Tibial nerve (tissue), 4 donors: ENCODE measurements at places on chromosomes 3 and 15. TPM values are rescaled to one million over a fixed set of nuclear protein-coding genes. Genes with fewer than 3 reads are reported as not detected.

DNA sequence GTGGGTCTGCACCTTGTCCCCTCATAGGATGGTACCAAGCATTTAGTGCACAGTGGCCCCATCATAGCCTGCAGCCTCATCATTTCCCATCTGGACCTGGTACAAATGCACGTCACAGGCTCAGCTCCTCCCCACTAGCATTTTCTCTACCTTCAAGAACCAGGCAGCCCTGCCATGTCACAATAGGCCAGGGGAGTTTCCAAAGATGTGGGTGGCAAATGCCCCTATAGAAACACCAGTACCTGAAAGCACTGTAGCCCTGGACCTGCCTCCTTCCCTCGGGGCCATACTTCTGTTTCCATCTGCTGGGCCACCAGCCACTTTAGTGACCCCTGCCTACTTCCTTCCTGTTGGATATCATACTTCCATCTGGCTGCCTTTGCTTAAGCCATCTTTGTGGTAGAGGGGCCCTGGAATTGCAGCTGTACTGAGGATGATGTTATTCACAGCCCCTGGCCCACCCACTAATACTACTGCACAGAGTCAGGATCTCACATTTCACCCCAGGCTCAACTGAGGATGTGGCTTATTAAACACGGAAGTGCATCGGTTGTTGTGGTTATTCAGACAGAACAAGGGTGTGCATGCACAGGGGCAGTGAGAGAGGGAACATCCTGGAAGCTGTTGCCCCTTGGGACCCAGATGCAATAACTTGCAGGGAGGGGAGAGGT, 3.8 kb downstream of the TCTA start:
- no peaks in the 10 kb centered on the region for H3K27me3 ChIP-seq
- peak overlapping the region; percentile 36 for H3K27ac ChIP-seq
- no peak overlapping the region for H3K4me3 ChIP-seq
- DNase-seq, result no peak
- H3K36me3 ChIP-seq, result peaks cover 4% of the 10 kb centered on the region

DNA sequence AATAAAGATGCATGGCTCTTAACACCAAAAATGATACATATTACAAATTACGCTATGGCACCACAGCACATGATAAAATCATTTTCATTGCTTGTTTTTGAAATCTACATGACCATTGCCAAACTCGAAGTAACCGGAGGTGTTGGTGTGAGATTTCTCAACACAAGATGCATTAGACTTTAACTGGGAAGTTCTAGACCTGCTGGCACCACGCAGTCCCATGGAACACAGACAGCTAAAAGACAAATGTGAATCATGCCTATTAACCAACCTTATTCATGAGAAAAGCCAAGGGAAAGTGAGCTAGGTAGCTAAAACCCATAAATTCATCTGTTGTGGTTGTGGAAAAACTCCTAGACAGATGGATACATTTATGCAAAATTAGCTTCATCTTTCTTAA, 595.4 kb downstream of the FOXP1 start:
- no peak overlapping the region for H3K27ac ChIP-seq
- H3K27me3 ChIP-seq, result no peaks in the 10 kb centered on the region
- H3K4me1 ChIP-seq, result peaks cover 37% of the 10 kb centered on the region

- no peak overlapping the region for H3K4me3 ChIP-seq
- no peak for DNase-seq
- no peak overlapping the region for H3K27ac ChIP-seq
- no peaks in the 10 kb centered on the region for H3K4me1 ChIP-seq
- H3K27me3 ChIP-seq, result no peaks in the 10 kb centered on the region
Observed at GRCh38 chr3:8737301-8737700, 3.7 kb downstream of the CAV3 start.

GRCh38 chr15:34993412-34993811, 5.3 kb upstream of the ZNF770 start:
- H3K27ac ChIP-seq, result no peak overlapping the region
- no peak overlapping the region for H3K4me3 ChIP-seq
- H3K27me3 ChIP-seq, result no peaks in the 10 kb centered on the region
- H3K36me3 ChIP-seq, result no peaks in the 10 kb centered on the region
- DNase-seq, result no peak

The C3orf49 gene
- total RNA-seq, result not detected

The CTDSPL2 gene
- 52.2 TPM for total RNA-seq
